Stimulated activated CD4-positive, alpha-beta T cell treated with anti-CD3 and anti-CD28 coated beads, TNF-alpha, amount 100 ng/mL, for 1 hour (primary cell): ENCODE measurements at places on chromosomes 11 and 22.

DNA sequence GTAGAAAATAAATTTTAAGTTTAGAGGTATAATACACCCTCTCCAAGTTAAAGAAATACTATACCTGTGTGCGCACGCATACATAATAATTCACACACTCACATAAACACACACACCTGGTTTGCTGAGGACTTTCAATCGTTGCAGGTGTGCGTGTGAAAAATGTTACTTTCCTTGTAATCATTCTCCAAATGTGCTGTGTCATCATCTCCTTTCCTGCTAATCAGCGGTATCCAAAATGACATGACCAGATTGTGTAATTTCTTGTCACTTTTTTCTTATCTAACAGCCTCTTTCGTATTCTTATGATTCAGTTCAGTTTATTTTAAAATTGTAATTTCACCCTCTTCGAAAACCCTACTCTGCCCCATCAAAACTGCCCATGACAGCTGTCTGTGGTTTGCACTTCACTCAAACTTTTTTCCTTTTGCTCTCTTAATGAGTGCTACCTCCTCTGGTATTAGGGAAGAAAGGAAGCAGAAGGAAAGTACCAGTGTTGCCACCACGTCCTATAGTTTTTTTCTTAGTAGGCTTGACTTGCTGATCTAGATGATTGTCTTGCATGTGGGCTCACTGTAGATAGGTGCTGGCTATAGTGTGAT is 651.2 kb downstream of the CNTN5 start:
- no peak for DNase-seq

GRCh38 chr11:9153651-9154050 is 62.3 kb upstream of the SCUBE2 start:
- DNase-seq, result no peak

- DNase-seq, result peak; percentile 20
Observed at GRCh38 chr22:20243537-20244249, 24.4 kb downstream of the RTN4R start.

DNA sequence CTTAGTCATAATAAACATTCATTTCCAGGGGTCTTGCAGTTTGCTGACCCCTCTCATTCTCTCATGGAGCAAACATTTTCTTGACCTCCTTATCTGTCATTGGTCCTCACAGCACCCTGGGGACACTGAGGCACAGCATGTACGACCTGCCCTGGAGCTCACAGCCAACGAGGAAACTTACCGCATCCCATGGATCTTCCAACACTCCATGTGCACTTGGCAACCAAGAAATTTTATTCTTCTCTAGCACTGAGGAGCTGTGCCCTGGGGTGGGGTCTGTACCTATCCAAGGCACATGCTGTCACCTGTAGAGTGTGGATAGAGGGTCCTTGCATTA is 69.4 kb upstream of the IGLL5 start:
- DNase-seq, result no peak

DNA sequence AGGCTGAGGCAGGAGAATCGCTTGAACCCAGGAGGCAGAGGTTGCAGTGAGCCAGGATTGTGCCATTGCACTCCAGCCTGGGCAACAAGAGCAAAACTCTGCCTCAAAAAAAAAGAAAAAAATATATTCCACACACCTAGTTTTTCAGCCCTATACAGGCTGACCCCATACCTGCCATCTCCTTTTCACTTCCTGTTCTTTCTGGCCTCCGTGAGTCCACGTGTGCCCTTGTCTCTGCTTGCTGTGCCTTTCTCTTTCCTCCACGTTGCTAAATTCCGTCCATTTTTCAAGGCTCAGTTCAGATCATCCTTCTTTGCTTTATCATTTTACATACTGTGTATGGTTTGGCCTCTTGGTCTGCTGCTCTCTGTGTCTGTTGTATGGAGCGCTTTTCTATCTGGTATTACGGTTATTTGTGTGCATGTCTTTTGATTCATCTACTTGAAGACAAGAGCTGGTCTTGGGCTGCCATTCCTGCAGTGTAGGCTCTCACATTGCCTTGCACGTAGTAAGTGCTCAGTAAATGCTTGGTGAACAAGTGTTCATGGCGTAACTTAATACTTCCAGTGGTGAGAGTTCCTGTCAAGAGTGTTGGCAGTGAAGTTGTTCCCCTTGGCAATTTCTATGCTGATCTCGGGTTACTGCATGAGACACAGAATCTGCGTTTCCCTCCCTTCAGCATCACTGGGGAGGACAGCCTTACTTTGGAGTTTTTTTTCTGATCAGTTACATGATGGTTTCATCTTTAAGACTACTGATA is 57.5 kb downstream of the PTPRJ start:
- no peak for DNase-seq

DNA sequence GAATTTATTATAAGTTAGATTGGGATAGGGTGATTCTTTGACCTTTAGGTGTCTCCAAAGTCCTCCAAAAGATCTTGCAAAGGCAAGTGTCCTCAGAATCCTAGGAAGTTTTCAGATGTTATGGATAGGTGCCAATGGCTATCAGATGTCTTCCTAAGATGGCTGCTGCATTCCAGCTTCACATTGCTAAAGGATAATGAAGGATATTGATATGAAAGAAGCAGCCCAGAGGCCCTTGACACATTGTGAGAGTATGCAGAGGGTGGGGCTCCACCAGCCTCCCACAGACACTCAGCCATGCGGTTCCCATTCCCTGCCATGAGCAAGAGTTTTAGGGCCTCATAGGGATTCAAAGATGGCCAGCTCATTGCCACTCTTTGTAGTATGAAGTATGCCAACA is 22.3 kb upstream of the GLYATL2 start:
- no peak for DNase-seq

DNA sequence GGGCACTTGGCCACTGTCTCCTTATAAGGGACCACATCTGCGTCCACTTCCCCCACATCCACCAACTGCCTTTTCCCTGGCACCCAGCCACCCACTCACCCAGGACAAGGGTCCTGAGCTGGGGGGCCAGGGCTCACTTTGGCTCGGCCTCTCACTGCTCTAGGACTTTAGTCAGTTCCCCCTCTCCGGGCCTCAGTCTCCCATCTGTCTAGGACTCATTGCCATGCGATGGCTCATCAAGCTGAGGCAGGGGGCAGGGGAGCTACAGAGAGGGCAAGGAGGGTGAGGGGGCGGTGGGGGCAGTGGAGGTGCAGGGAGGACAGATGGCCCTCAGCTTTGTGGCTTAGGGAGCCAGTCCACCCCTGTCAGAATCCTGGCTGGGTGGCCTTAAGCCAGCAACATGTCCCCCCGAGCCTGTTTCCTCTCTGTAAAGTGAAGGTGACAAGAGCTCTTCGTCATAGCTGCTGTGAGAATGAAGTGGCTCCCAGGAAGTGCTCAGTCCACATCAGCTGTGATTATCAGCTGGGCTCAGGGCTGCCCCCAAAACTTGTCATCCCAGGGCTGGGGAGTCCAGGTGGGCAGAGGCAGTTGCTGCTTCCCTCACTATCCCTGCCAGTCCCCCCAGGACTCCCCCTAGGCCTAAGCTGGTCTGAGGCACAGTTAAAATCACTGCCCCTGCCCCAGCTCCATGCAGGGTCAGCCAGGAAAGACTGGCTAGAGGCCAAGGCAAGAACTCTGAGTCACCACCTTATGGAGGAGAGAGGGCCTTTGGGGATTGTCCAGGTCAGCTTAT is 14.9 kb downstream of the RAC2 start:
- no peak for DNase-seq

GRCh38 chr22:46659791-46660186 is 39.6 kb downstream of the GRAMD4 start:
- DNase-seq, result no peak
